ENCODE measurements at places on chromosomes 12 and 14.

DNA sequence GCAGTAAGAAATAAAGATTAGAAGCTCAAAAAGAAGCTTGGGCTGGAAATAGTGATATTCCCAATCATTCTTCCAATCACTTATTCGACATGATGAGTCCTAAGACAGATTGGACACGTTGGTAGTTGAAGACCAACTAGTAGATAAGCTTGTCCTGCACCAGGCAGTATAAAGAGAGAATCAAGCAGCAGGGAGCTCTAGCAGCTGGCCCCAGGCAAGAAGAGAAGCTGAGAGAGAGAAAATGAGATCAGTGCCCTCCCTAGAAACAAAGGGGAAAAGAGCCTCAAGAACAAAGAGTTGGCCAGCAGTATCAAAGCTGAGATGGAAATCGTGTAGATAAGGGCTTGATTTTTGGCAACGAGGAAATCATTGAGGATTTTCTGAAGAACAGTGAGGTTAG lies 20.6 kb downstream of the RASSF8 start:
- DNase-seq, result no peak

GRCh38 chr12:18719922-18720510 lies 17.8 kb downstream of the PLCZ1 start:
- no peak for DNase-seq

GRCh38 chr12:106780010-106780631 lies 5.6 kb downstream of the RIC8B start:
- DNase-seq, result no peak

DNA sequence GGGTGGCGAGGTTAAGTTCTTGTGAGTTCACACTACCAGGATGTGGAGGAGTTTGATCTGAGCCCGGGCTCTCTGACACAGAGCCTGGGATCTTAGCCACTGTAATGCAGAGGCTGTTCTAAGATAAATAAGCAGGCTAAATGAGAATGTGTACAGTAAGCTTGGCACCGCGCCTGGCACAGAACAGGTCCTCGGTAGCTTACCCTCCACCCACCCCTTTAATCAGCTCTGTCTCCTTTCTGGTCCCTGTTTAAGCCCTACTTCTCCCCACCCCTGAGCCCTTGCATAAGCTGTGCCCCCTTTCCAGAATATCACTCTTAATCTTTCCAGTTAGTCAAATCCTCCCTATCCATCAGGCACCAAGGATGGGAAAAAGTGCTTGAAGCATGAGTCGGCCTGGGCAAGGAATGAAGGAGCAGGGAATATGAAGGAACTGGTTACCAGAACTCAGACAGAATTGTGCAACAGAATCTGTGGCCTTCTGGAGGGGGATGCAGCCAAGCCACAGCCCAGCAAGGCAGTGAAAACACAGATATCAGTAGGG lies 32.8 kb upstream of the CMKLR1 start:
- no peak for DNase-seq

- DNase-seq, result no peak
These were observed 141.3 kb upstream of the HIF1A start for GRCh38 chr14:61553730-61554641.

Measured in stimulated activated naive CD8-positive, alpha-beta T cell treated with anti-CD3 and anti-CD28 coated beads, Interleukin-15, amount 100 ng/mL, for 72 hours (primary cell).